ENCODE measurements at places on chromosomes 5 and 9. TPM values are rescaled to one million over a fixed set of nuclear protein-coding genes. Genes with fewer than 3 reads are reported as not detected.

DNA sequence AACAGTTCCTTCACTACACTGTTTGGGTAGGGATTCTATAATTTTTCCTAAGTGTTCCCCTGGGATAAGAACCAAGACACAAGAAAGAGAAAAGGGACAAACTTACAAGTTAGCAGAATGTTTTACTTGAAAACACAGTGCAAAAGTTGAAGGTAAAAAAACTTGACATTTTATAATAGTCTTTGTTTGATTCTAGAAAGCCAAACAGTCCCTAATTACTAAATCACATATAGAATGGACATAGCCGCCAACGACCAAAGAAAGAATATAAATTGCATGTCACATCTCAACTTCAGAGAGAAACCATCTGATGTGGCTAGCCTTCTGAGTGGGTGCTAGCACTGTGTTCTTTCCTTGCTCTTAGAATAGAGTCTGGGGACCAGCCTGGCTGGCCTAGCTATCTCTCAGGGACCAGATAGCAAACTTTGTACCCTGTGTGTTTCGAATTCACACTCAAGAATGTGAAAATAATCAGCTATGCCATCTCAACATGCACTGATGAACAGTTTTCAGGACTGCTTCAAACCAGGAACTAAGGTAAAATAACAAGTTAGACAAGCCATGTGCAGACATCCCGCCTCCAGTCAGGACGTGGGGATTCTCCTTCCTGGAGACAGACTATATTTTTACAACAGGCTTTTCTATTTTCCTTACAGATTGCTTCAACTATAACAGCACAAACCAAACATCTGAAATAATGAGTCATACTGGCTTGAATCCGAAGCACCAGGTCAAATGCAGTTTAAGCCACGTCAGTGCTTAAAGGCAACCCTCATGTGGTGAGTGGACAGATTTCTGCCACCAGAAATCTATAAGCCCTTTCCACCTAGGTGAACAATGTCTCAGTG is 53.7 kb downstream of the LHFPL2 start:
- no peak overlapping the region for H3K4me3 ChIP-seq
- H3K4me1 ChIP-seq, result peaks cover 7% of the 10 kb centered on the region
- H3K27me3 ChIP-seq, result no peaks in the 10 kb centered on the region
- no peaks in the 10 kb centered on the region for H3K36me3 ChIP-seq
- H3K27ac ChIP-seq, result peak overlapping the region; percentile 78

GRCh38 chr9:23771746-23772384 is 54.2 kb downstream of the ELAVL2 start:
- H3K4me1 ChIP-seq, result no peaks in the 10 kb centered on the region
- DNase-seq, result no peak
- no peaks in the 10 kb centered on the region for H3K36me3 ChIP-seq
- no peaks in the 10 kb centered on the region for H3K27me3 ChIP-seq

DNA sequence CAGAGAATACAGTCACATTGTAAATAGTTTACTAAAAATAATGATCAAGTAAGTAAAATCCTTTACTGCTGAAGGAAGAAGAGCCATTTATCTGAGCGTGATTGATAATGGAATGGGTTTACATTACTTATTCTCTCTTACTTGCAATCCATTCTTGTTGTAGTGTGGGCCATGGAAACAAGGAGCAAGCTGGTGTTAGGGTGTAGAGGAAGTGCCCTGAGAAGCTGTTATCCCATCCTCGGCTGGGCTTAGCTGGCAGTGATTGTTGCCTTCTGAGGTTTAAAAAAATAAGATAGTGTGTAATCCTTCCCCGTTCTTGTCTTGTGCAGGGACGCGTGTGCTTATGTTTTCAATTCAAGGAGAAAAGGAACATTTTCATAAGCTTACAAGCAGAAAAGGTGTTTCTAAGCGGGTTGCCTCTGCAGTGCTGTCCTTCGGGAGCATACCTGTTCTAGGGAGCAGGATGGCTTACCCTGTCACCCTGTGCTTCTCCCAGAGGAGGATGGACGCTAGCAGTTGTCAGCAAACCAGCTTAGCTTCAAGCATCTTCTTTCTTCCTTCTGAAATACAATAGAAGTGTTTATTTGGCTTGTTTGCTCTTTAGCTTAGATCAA is 188.3 kb downstream of the ARHGEF28 start:
- no peaks in the 10 kb centered on the region for H3K36me3 ChIP-seq
- no peak overlapping the region for H3K27ac ChIP-seq
- H3K27me3 ChIP-seq, result no peaks in the 10 kb centered on the region
- no peak for DNase-seq
- peak overlapping the region; percentile 37 for H3K4me3 ChIP-seq

- H3K27me3 ChIP-seq, result peaks cover 33% of the 10 kb centered on the region
- H3K27ac ChIP-seq, result no peak overlapping the region
- peak overlapping the region; percentile 21 for H3K4me3 ChIP-seq
- H3K4me1 ChIP-seq, result peaks cover 15% of the 10 kb centered on the region
Measured at GRCh38 chr5:76953551-76954382, 922 bp downstream of the CRHBP start.

DNA sequence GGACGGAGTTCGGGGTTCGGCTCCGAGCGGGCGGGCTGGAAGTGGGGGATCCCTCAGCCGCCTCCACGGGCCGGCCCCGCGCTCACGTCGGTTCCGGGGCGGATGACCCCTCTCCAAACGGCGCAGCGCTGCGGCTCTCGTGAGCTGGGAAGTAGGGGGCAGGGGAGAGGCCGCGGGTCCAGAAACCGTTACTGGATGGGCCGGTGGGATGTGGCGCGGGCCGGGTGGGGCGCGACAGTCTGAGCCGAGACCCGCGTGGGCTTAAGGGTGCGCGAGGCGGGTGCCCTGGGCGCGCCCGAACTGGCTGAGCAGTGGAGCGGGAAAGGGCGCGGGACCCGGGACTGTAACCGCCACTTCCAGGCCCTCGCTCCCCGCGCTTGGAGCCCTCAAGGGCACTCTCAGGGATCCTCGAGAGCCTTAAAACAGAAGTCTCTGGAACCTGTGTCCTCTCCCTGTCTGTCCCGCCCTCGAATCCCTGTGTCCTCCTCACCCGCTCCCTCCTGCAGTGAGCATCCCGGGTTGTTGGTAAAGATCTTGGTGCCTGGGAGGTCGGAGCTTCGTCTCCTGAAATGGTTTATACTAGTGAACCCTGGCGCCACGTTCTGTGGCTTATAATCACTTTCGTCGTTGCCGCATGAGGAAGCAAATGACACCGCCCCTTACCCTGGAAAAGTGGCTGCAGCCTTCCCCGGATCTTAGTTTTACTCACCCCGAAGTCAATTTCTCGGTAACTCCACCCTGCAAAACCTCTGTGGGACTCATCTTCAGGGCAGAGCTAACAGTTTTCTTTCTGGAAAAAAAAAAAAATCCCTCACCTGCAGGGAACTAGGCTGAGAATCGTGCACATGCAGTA is 571 bp upstream of the MARCHF11 start:
- peaks cover 10% of the 10 kb centered on the region for H3K4me1 ChIP-seq
- peak overlapping the region; percentile 32 for H3K4me3 ChIP-seq
- peaks cover 28% of the 10 kb centered on the region for H3K27me3 ChIP-seq
- no peaks in the 10 kb centered on the region for H3K36me3 ChIP-seq
- no peak for DNase-seq

GRCh38 chr5:177390363-177391300 is 6.4 kb downstream of the SLC34A1 start:
- peaks cover 19% of the 10 kb centered on the region for H3K4me1 ChIP-seq
- H3K27ac ChIP-seq, result no peak overlapping the region
- DNase-seq, result no peak
- H3K4me3 ChIP-seq, result no peak overlapping the region
- no peaks in the 10 kb centered on the region for H3K36me3 ChIP-seq
- peaks cover 6% of the 10 kb centered on the region for H3K27me3 ChIP-seq

DNA sequence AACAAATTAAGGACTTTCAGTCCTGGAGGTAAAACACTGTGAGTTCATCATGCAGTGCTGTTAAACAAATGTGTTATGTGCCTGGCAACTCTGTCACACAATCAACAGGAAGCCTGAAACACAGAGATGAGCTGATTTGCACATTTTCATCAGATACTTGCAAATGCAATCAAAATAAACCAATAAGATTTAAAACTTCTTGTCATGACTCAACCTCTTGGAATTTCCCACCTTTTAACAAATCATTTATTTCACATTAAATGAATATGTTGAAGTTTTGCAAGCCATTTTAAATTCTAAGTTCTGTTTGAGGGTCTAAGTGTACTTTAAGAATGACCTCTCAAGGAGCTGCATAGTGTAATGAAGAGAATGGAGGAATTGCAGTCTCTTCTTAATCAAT is 64.4 kb downstream of the ANXA1 start:
- no peak overlapping the region for H3K27ac ChIP-seq
- H3K36me3 ChIP-seq, result no peaks in the 10 kb centered on the region
- no peak for DNase-seq

Gene MOB3B
- 9.4 TPM for total RNA-seq

Gene HTR4
- 6.6 TPM for total RNA-seq

Measured in spinal cord (tissue), 10 donors.